ENCODE measurements at places on chromosomes 2 and 18.

- DNase-seq = no peak
Measured at GRCh38 chr2:176242276-176242675, 27.0 kb upstream of the MTX2 start.

DNA sequence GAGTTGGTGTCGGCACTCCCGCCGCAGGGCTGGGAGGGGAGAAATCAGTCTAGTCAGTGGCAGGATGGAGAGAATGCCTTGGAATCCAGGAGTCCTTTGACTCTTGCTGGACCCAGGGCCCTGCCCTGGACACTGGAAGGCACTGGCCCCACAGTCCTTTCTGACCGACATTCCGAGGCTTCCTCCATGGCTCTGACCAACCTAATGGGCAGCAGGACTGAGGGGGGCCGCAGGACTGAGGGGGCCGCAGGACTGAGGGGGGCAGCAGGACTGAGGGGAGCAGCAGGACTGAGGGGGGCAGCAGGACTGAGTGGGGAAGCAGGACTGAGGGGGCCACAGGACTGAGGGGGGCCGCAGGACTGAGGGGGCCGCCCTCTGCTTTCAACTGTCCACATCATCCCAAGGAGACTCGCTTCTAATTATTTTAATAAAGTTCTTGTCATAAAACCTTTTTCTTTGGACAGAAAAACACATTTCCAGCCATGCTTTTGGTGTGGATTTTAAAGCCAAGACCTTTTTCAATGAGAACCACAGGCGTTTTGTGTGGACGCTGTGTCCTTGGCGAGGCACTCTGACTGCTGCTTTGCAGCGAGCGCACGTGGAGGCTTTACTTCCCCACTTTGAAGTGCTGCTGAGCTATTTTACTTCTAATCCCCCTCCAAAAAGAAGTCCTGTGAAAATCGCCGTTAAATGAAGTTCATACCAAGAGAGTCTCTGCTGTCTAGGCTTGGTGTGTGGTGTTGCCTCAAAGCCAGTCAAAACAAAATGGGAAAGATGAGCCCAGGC lies 226.1 kb downstream of the TWIST2 start:
- DNase-seq = no peak

DNA sequence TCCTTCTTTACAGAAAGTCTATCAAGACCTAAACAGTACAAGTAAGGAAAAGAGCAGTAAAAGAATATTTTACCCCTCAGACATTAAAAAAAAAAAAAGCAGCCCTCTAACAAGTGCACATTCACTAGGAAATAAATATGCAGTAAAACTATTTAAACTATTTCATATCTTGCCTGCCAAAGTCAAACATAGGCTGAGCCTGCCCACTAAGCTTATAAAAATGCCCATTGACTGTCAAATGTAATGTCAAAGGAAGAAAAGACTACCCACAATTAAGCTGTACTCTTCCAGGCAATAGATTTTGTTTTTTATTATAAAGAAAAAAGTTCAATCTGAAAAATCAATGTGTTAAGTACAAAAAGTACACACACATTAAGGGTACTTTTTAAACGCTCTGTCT lies 11.8 kb downstream of the ALS2 start:
- no peak for DNase-seq

DNA sequence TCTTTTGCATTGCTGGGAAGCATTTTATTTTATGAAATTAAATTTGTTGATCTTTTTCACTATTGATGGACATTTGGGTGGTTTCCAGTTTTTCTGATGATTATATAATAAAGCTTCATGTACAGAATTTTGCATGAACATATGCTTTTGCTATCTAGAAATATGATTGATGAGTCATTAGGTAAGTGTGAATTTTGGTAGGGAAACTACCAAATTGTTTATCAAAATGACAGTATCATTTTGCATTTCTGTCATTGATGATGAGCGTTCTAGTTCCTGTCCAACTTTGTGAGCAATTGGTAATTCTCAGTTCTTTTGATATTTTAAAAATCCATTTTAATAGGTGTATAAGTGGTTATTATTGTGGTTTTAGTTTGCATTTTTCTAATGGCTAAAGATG lies 67.7 kb downstream of the TAF4B start:
- DNase-seq = no peak

GRCh38 chr2:160358046-160358445 lies 135.6 kb downstream of the RBMS1 start:
- DNase-seq = no peak

Measured in right cardiac atrium (tissue), 5 donors.